ENCODE measurements at places on chromosomes 7 and 10.

DNA sequence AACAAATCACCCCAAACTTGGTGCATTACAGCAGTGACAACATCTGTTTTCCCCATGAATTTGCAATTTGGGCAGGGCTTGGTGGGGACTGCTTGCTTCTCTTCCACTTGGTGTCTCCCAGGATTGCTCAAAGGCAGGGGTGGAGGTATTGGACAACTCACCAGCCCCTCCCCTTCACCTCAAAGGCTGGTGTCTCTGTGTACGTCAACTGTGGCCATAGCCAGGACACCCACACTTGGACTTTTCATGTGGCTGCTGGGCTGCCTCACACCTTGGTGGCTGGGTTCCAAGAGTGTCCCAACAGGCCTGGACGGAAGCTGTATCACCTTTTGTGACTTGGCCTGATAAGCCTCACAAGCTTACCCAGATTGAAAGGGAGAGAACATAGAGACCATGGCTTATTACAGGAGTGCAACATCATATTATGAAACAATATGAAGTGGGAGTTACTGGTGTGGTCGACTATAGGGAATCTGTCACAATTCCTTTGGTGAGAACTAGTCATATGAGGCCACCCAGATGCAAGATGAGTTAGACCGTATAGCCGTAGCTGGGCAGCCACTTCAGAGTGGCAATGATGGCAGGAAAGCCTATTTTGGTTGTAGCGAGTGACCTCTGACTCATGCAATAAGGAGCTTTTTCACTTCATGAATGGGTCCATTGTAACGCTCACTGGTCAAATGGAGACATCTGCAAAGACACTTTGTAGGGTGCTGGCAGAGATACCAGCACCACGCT is 187.6 kb upstream of the ITGB1 start:
- DNase-seq, result no peak

DNA sequence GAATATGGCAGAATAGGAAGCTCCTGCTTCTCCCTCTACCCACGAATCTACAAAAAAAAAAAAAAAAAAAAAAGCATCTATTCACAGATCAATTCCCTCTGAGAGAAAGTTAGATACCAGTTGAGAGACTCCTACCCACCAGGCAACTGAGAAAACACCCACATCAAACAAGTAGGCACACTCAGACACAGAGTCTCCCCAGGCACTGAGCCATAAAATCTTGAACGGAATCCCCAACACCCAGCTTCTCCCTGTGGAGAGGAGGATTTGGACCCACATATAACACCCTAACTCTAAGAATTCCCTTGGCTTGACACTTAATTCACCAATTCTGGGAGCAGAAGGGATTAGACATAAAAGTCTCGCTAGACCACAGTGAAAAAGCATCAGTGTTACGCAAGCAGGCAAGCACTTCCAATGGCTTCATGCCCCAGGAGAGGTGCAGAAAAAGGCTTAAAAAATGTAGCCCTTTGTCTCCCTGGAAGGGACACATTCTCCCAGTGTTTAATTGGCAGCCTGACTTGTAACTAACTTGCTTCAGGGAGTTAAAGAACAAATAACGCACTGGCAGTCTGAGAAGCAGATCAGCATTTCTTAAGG is 192.2 kb downstream of the ELAPOR2 start:
- no peak for DNase-seq

DNA sequence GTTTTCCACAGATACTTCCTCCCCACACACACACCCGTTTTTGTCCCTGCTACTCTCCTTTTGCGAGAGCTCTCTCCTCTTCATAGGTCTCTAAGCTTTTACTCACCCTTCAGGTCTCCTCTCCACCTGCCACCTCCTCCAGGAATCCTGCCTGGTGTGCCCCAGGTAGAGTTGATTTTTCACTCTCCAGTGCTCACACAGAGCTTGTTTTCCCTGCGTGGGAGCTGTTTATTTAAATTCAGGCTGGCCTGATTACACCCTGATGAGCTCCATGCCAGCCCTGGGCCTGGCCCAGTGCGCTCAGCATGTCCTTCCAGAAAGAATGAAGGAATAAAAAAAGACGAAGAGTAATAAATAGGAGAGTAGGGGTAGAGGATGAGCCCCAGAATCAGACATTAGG is 7.5 kb upstream of the CLDN4 start:
- no peak for DNase-seq

DNA sequence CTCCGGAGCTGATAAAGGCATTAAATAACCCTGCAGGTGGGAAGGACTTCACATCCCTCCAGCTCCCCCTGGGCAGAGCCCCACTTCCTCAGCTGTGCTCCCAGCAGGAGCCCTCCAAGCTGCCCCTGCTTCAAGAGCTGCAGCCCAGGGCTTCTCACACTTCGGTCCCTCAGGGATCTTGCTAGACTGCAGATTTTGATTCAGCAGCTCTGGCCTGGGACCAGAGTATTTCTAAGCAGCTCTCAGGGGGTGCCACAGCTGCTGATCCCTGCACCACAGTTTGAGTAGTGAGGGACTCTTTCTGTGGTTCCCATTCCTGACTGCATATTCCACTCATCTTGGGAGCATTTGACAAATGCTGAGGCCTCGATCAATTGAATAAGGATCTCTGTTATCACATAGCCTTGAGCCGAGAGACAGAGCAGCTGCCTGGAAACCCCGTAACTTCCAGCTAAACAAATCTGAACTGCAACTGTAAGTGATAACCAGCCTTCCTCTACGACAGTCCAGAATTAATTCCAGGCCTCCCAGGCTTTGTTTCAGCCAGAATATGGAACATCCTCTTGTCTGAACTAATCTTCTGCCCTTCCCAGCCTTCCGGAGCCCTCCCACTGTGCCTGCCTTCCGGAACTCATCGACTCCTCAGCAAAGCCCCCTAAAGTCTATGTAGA is 161.4 kb downstream of the CCDC3 start:
- no peak for DNase-seq

- DNase-seq, result peak; percentile 65
Observed at GRCh38 chr10:102781921-102782557, 38.3 kb downstream of the WBP1L start.

GRCh38 chr7:98509836-98510235 is 107.2 kb upstream of the NPTX2 start:
- DNase-seq, result no peak

GRCh38 chr10:77872151-77872946 is 54.2 kb downstream of the DLG5 start:
- DNase-seq, result peak; percentile 31

GRCh38 chr7:3140834-3141233 is 97.2 kb upstream of the CARD11 start:
- DNase-seq, result no peak

DNA sequence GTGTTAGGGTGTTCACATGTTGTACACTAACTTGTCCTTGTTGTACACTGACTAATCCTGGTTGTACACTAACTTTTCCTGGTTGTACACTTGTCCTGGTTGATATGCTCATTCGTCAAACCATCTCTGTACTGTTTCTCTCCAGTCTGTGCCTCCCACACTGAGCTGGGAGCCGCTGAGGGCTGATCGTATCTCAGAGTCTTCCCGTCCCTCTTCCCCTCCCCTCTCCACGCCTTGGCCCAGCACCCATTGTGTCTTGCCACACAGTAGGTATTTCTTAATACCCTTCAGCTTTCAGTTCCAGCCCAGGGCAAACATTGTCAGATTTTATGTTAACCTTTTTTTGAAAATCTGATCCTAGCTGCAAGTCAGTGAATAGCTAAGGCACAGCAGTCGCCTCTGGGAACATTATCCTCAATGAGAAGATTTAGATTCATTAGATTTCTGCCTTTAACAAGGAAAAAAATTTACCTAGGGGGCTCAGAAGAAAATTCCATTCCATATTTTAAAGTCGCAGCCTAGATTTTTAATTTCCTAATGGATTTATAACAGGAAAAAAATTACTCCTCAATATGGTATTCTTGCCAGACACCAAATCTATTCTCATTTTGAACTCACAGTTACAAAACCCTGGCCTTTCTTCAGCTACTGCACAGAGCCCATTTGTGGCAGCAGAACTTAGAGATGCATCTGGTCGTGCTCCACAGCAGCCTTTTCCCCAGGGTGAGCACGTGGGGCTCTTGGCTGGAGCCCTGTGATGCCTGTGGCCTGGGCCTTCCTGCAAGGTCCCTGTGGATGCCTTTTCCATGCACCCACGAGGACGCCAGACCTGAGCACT is 33.0 kb upstream of the CHST15 start:
- no peak for DNase-seq

GRCh38 chr7:117818232-117818631 is 55.0 kb downstream of the CTTNBP2 start:
- DNase-seq, result no peak

DNA sequence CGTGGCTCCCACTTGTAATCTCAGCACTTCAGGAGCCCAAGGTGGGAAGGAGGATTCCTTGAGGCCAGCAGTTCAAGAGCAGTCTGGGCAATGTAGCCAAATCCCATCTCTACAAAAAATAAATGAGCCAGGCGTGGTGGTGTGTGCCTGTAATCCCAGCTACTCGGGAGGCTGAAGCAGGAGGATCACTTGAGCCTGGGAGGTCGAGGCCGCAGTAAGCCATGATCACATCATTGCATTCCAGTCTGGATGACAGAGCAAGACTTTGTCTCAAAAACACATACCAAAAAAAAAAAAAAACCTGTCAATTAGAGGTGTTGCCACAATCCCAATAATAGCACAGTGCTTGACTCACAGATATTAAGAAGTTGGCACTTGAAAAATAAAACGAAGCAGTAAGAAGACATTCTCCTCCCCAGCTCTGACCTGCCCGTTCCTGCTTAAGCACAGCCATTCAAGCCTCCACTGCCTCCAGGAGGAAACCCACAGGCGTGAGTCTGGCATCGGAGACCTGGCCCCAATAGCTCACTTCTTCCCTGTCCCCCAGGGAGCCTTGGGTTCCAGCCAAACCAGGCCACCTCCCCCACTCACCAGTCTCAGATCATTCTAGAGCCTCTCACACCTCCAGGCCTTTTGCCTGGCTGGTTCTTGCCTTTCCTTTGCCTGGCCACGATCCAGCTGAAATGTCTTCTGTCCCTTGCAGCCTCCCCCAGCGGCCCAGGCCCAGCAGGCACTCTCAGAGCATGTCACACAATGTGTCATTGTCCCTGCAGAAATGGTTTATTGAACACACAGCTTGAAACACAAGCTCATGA is 45.3 kb upstream of the GTF2I start:
- DNase-seq, result no peak

DNA sequence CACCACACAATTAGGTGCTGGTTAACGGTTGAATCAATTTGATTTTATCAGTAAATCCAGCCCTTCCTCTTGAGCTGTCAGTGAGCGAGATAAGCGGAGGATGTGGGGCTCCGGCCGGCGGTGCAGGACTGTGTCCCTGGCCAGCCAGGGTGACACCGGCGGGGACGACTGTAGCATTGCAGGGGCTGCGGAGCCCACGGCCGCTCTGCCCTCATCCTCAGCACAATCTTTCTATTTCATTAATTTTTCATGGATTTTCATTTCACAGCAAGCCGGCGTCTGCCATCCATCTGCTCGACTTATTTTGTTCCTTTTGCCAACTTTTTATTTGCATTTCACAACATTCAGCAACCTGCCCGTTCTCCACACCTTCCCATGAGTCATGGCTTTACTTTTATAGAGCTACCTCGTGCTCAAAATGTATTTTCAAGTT is 4.7 kb downstream of the ADARB2 start:
- DNase-seq, result no peak

DNA sequence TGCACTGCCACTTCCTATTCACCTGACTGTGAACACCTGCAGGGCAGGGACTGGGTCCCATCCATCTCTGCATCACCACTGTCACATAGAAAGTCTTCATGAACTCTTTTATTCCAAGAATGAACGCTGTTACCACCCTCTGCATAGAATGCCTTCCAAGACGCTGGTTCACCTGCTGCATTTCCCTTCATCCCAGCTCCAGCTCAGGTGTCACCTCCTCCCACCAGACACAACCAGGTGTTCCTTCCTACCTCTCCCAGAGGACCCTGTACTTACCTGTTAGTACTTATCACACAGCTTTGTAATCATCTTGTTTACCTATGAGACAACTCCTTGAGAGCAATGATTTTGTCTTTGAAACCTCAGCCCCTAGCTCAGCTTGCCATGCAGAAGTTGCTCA is 31.1 kb downstream of the SORBS1 start:
- no peak for DNase-seq

- DNase-seq, result no peak
Observed at GRCh38 chr7:87318741-87319140, 26.7 kb upstream of the CROT start.

- DNase-seq, result peak; percentile 20
Observed at GRCh38 chr7:40916813-40917212, 782.0 kb downstream of the SUGCT start.

Measured in IMR-90 (cell line).